ENCODE measurements at places on chromosomes 4 and X.

GRCh38 chr4:181776264-181777054 lies 466.7 kb upstream of the TENM3 start:
- no peak for DNase-seq

GRCh38 chr4:153759407-153760316 lies at the start of gene RNF175:
TSS of gene RNF175 (minus strand) at chr4:153760024. CDS start at chr4:153759862, 162 bp downstream.
- no peak for DNase-seq

DNA sequence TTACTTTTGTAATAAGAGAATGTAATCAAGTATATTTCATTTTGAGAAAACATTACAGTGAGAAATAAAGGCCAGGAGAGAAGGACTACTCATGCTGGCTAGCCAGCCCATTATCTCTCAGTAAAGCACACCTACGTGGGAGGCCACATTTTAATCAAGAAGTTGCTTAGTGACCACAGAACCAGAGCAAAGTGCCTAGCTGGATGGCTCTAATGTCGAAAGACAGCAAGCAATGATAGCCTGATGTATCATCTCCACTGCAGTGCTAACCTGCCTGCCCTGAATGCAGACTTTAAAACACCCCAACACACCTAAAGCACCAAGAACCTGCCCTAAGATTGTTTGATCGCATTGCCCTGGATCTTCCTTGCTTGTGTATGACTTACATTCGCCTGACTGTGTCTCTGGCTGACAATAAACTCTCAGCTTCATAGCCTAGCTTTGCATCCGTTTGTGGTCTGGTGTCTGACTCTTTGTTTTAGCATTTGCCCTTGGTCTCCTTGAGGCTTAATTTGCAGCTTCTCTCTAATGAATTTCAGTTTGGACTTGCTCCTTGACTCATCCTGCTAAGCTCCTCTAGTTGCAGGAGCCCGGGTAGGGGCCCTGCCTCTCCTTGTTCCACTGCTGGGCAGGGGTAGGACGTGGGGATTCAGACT lies 31.4 kb upstream of the SOWAHD start:
- no peak for DNase-seq

- peak; percentile 52 for DNase-seq
Observed at GRCh38 chrX:104166735-104167436, 633 bp downstream of the FAM199X start.

DNA sequence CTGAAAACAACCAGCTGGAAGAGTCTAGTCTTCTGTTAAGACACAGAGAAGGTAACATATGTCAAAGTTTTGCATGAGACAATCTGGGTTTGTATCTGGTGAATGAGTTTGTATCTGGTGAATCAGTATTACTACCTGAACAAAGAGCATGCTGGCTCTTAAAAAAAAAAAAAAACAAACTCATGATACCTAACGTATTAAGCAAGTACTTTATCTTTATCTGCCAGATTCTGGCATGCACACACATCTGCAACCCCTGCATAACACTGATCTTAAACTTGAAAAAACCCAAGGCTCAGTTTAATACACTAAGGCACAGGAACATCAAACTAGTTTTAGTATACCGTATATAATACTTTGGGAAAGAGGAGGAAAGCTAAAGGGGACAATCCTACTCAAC lies 5.8 kb downstream of the YTHDC1 start:
- DNase-seq: no peak

DNA sequence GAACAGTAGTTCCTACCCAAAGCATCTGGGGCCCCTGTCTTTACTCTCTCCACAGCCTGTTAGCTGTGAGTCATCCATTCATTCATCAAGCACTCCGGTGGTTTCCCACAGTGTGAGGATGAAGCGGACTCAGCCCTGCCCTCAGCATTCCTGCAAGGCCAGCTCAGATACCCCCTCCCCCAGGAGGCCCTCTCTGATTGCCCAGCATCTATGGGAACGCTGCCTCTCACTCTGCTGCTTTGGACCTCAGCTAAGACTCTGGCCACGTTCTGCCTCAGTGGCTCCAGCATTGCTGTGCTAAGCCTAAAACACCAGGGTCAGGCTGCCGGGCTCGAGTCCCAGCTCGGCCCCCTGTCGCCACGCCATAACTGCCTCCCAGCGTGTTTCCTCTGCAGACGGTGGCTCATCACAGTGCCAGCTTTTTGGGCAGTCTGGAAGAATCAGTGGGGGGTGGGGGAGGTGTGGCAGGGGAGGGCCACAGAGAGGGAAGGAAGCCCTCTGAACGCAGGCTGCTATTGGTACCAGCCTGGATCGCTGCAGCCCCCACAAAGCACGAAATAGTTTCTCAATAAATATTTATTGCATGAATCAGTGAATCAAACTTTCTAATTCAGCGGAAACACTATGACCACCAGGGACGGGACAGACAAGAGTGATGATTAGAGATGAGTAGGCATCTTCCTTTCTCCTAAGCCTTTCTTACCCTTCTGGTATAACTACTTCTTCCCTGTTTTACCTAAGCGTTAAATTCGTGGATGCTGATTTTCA lies 74.4 kb downstream of the SORCS2 start:
- no peak for DNase-seq

DNA sequence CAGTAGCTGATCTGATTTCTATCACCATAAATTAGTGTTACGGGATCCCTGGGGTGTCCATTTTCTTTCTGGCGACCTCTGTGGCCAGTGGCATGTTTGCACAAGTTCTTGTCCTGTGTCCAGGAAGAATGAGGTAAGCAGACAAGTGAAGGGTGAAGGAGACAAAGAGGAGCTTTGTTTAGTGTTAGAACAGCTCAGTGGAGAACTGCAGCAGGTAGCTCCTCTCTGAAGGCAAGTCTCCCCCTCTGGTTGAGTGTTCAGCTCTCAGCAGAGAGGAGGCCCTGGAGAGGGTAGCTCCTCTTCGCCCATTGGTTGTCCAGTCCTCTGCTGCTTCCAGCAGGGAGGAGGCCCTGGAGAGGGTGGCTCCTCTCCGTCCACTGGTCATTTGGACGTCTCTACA lies 47.2 kb downstream of the DMP1 start:
- DNase-seq: no peak

- no peak for DNase-seq
Observed at GRCh38 chr4:146315184-146315583, 100.8 kb downstream of the REELD1 start.

DNA sequence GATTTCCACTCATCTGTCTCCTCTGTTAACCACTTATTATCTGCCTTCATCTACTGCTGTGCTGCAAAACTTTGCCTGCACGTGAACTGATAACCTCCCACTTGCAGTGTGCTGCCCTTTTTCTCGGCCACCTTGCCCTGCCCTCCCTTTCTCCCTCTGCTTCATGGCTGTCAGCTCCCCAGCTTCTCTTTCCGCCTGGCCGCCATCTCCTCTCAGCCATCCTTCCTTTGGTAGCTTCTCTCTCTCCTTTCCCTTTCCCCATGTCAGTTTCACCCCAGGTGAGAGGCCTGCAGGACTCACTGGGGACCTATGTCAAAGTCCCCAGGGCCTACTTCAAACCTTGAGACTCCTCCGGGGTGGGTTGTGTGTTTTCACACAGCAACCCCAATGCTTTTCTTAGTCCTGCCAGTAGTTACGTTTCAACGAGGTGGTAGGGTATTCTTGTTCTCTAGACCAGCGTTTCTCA lies 6.6 kb downstream of the MSL3 start:
- DNase-seq: no peak

GRCh38 chr4:4986841-4987240 lies 32.4 kb downstream of the CYTL1 start:
- DNase-seq: no peak

DNA sequence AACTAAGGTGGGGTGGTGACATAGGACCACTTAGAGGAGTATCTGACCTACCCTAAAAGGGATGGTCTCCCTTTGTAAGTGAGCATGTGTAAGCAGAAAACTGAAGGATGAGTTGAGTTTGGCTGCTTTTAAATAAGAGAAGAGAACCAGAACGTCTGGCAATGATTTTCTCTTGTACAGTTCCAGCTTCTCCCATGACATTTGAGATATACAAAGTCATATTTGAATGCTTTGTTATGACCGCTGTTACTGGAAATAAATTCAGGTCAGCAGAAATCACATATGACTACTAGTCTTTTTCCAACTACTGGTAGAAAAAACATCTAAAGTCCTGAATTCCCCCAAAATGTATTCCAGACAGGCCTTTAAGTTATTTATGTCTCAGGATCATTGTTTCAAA lies 313.3 kb upstream of the BMP3 start:
- DNase-seq: no peak

- no peak for DNase-seq
Observed at GRCh38 chr4:11866391-11866790, 437.7 kb upstream of the HS3ST1 start.

DNA sequence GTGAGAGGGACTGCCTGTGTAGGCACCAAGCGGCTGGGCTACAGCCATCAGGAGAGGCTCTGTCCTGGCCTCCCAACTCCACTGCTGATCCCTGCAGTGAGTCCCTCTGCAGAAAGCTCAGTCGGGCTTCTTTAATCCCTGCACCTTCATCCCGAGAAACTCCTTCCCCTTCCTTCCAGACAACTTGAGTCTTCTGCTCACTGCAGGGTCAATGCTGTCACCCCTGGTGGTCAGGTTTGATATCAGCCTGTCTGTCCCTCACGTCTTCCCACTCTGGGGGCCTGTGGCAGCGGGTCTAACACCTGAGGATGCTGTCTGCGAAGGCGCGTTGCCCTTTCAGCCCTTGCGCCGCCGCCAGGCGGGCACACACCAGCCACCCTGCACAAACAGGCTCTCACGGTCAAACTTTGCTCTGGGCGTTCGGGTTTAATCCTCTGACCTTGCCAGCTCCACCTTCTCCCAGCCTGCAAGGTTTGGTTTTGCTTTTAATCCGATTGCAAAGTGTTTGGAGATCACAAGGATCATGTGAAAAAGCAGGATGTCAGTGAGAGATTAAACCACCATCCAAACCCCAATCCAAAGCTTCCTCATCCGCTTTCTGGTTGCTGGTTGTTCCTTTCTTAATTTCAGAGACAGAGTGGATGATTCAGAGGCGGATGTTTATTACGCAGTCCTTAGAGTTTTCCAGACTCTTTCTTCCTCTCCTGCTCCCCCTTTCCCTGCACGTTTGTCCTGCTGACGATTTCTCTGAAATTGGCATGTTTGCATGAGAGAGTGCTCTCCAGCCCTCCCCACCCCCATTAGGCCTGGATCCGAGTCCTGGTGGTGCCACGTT lies 74.8 kb upstream of the SLC34A2 start:
- DNase-seq: no peak

DNA sequence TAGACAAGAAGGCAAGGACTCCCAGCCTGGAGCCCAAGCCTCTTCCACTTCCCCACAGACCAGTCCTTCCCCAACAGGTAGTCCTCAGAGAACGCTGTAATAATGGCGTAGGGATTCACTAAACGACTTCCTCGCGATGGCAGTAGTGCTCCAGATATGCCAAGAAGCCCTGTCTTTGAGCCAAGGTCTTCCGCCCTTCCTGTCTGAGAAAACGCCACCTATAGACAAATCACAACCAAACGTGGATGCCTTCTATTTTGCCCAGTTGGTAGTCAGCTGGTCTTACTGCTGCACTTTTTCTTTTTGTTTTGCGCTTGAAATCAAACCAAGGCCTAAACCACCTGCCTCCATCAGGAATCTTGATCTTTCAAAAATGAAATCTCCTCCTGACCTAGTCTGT lies 203.3 kb downstream of the OR13H1 start:
- DNase-seq: no peak

DNA sequence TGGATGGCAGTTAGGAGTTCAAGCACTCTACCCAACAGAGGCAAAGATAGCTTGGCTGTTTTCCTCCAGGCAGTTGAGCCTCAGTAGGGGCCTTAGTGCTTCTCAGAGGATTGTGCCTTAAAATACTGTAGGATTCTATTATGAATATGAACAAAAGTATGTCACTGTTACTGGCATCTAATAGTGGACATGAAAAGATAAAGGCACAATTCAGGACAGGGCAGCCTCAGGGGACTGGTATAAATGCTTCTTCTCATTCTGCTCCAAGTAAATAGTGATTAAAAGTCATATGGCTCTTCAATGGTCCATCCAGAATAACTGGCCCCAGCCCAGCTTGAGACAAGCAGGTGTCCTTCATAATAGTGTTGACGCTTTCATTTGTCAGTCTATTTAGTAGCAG lies 17.7 kb downstream of the COL4A6 start:
- DNase-seq: no peak

GRCh38 chr4:114038762-114039387 lies 59.4 kb upstream of the ARSJ start:
- no peak for DNase-seq

- DNase-seq: no peak
Observed at GRCh38 chrX:125202591-125203248, 117.0 kb upstream of the TEX13C start.

- no peak for DNase-seq
Observed at GRCh38 chr4:21512353-21512752, 436.2 kb downstream of the KCNIP4 start.

- DNase-seq: no peak
Observed at GRCh38 chr4:65865489-65865888, 195.2 kb upstream of the EPHA5 start.

- DNase-seq: no peak
Observed at GRCh38 chr4:168667376-168667775, 170.5 kb downstream of the PALLD start.

GRCh38 chr4:158624889-158625478 lies 46.7 kb downstream of the C4orf46 start:
- no peak for DNase-seq

- DNase-seq: no peak
Observed at GRCh38 chr4:111064342-111064993, 441.6 kb upstream of the PITX2 start.

DNA sequence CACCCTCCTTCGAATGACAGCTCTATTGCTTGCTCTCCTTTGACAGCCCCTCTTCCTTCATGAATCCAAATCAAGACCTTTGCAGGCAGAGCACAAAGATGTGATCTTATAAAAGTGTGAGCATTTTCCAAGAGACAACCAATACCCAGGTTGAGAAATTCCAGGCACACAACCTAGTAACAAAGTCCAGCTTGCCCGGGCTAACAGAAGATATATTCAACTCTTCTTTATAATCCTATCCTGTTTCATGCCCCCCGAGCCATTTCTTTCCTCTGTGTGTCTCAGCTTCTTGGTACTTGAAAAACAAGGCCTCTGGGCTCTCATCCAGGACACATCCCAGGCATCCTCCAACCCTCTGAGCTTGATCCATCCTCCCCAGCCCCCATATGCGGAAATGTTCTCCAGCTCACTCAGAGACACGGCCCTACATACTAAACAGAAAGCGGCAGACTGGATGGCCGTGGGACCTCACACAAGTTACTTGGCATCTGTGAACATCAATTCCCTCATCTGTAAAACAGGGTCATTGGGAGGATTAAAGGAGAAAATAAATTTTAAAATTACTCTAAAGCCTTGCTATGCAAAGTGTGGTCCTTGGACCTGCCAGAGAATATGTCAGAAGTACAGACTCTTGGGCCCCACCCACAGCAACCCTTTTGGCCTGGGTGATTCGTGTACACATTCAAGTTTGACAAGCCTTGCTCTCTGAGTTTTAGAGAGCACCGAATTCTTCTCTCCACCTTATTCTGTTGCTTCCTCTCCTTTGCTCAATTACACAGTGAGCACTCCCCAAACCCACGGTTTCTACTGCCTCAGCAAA lies 627.0 kb downstream of the BCOR start:
- DNase-seq: no peak

- DNase-seq: no peak
Observed at GRCh38 chr4:74114234-74114633, 15.2 kb upstream of the CXCL2 start.

GRCh38 chrX:71131510-71131909 lies 13.1 kb downstream of the MED12 start:
- DNase-seq: no peak

- no peak for DNase-seq
Observed at GRCh38 chrX:50002067-50002714, 79.8 kb downstream of the CLCN5 start.

GRCh38 chr4:80811406-80811805 lies 219.1 kb upstream of the BMP3 start:
- no peak for DNase-seq

- DNase-seq: no peak
Observed at GRCh38 chr4:41015016-41015675, 199.2 kb downstream of the APBB2 start.

- no peak for DNase-seq
Observed at GRCh38 chr4:152962150-152962549, 26.0 kb downstream of the FHDC1 start.
